Globus pallidus (tissue), 1 donor: ENCODE measurements at places on chromosomes 12 and 14.

DNA sequence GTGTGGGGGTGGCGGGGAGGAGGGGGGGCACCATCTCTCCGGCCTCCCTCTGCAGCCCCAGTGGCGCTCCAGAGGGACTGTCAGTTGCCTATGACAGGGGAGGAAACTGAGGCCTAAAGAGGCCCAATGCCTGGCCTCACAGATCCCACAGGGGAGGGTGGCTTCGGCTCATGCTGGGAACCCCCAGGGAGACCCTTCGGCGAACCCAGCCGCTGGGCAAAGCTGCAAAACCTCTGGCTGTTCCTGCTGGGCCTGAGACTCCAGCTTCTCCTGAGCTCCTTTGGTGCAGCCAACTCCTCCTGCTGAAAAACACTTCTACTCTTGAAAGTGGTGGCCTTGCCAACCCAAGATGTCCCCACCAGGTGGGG is 170.1 kb upstream of the RTL1 start:
- no peak for DNase-seq

DNA sequence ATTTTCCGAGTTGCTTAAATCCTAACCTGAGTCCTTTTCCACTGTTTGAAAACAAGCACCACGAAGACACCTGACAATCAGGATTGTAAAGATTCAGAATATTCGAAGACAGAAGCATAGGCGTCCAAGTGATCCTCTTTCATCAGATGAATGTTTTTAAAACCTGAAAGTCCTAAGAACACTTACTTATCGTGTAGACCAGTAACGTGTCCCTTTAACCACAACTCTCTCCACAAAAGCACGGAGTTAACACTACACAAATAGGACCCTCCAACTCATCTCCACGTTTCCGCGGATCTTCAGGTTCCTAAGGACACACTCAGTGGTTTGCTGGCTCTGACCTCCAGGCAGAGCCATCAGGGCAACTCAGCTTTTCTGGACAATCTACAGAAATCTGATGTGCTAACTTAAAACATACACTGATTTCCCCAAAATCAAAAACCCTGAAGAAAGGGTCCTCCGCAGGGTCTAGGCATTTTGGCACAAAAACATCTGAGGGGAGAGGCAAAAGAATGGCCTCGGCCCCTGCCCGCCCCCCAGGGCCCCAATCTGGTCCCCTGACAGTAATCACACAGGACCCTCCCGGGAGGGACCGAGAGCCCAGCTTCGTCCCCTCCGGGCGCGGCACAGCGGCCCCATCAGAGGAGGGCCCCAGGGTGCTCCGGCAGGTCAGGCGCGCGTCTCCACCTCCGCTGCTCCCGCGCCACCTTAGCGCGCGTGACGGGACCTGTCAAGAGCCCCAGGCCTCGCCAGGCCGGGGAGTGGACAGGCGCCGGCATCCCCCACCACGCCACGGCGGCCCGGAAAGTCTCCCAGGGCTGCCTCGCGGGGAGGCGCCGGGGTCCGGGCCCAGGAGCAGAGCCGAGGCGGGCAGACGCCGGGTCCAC is 925 bp downstream of the DICER1 start:
- no peak for DNase-seq

GRCh38 chr12:81570234-81570633 is 188.9 kb downstream of the PPFIA2 start:
- no peak for DNase-seq

DNA sequence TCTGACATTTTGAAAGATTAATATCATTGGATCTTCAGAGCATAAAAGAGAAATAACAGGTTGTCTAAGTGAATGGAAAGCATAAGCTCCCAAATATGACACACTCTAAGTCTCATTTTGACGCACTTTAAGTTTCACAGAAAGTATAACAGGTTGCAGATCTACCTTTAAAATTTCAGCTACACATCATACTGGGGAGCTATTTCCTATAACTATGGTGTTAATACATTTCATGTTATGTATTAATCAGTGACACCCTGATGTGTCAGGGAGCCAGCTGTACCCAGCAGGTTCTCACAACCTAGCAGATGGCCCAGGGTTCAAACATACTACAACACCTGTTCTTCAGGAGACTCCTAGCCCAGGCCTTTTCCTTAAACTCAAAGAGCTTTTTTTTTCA is 31.1 kb upstream of the TMX1 start:
- no peak for DNase-seq

DNA sequence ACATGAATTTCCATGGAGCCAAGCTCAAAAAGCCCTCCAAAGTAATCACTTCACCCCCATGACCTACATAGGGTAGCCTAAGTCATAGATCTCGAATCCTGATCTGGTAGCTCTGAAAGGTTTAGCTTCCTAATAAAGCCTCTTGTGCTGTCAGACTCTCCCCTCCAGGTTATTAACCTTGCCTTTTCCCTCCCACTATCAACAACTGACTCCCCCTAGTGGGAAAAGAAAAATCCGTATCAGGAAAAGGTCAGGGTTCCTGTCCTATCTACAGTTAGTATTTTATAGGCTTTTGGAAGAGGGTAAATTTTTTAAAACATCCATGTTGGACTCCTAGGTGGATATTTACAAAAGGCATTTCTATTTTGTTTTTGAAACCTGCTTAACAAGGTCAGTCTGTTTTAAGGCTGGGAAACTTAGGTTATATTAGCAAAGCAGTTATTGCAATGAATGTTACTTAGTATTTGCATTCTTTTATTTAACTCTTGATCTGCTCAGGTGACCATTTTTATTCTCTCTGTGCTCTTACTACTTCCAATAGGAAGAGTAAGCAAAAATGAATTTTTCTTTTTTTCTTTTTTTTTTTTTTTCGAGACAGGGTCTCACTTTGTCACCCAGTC is 8.0 kb downstream of the YY1 start:
- DNase-seq, result peak; percentile 34

DNA sequence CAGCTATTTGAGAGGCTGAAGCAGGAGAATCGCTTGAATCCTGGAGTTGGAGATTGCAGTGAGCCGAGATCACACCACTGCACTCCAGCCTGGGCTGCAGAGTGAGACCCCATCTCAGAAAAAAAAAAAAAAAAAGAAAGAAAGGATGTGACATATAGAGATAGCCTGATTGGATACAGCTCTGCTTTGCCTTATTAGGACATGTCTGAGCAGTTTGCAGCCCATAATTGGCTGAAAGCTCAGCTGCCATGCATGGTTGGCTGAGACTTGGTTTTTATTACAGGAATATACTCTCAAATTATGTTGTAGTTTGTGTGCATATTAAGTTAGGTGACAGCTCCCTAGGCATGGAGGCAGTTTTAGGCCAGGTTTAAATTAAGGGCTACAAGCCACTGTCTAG is 6.3 kb downstream of the TIGAR start:
- no peak for DNase-seq

- no peak for DNase-seq
Measured at GRCh38 chr12:25001311-25001710, 52.4 kb upstream of the BCAT1 start.

DNA sequence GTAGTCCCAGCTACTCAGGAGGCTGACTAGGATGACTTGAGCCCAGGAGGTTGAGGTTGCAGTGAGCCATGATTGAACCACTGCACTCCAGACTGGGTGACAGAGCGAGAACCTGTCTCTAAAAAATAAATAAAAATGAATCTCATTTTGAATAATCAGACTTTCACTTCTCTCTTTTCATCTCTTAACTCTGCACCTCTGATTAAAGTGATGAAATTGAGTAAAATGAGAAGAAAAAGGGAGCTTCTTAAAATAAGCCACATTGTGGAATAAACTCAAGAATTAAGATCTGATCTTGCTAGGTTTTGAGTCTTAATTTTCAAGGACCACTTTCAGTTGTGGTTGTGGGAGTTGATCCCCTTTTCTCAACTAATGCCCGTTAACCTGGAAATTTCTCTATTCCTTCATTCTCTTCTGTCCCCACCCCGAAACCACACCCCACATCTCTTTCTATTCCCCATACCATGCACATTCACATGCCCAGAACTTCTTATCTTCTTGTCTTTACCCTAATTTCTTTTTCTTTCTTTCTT is 70.9 kb upstream of the ETV6 start:
- DNase-seq, result no peak

DNA sequence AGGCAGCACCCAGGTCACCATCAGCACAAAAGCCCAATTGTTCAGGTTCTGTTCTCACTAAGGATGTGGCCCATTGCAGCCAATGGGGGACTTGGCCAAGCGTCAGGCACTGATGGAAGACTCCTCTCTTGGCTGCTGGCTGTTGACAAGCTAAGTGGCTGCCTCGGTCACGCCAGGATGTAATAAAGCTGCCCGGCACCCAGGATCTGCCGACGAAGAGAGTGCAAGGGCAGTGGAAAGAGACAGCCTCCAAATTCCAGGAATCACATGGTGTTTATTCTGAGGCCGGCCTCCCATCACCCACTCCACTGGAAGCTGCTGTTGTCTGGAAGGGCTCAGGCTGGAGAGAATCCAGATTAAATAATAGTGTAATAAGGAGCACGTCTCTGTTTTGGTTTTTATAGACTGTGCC is 451.8 kb upstream of the TBX3 start:
- DNase-seq, result peak; percentile 82

GRCh38 chr14:103516426-103517173 is 6.0 kb downstream of the CKB start:
- peak; percentile 29 for DNase-seq

DNA sequence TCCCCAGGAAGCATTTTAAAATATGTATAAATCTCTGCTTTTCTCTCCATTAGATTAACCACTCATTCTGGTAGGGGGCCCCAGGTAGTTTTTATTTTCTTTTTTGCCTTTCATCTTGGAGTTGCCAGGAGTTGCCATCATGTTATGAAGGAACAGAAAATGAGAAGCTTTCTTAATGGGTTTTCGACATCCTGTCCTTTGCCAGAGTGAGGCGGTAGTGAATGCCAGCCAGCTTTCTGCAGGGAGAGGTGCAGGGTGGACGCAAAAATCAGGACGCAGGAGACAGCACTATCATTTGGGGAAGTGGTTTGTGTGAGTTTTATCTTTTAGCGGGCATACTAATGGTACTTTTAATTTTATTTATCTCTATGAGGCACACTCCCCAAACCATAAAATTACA is 1.7 kb downstream of the RASSF8 start:
- DNase-seq, result peak; percentile 71

DNA sequence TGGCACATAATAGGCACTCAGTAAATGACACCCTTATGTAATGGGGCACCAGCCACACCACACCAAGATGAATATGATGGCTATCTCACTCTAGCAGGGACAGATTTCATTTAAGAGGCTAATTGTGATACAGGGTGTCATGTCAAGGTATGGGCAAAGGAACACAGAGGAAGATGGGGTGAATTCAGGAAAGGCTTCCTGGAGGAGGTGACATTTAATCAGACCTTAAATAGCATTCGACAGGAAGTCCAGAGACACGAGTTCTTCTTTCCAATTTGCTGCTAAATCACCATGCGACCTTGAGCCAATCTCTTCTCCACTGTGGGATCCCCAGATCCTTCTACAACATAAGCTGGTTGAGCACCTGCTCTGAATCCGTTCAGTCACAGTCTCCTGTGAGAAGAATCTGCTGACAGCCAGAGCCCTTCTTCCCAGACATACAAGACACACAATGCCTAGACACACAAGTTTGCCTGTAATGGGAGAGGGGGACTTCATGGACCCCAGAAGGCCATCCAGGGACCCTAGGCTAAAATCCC is 1.5 kb upstream of the DTX1 start:
- no peak for DNase-seq

- DNase-seq, result no peak
Measured at GRCh38 chr14:56004786-56005185, 113.4 kb upstream of the PELI2 start.

GRCh38 chr14:24235804-24236688 is 3.3 kb downstream of the GMPR2 start:
- no peak for DNase-seq

DNA sequence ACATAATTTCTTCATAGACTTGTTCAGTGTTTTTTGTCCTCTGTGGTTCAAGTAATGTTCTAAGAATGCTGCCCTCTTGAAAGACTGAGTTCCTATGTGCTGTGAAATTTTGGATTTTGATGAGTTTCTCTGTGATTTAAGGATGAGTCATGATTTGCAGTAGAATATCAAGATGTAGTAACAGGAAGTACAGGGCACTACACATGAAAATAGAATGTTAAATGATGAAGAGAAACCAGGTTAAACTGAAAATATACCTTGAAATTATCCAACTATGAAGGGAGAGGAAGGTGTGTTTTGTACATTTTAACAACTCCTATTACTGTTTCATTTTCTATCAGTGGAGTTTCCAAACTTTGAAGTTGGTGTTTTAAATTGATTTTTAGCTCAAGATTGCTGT is 4.8 kb downstream of the ELK3 start:
- DNase-seq, result no peak

GRCh38 chr14:84622357-84622756 is 907.6 kb upstream of the FLRT2 start:
- no peak for DNase-seq

GRCh38 chr12:102814691-102815367 is 102.2 kb downstream of the PAH start:
- no peak for DNase-seq

DNA sequence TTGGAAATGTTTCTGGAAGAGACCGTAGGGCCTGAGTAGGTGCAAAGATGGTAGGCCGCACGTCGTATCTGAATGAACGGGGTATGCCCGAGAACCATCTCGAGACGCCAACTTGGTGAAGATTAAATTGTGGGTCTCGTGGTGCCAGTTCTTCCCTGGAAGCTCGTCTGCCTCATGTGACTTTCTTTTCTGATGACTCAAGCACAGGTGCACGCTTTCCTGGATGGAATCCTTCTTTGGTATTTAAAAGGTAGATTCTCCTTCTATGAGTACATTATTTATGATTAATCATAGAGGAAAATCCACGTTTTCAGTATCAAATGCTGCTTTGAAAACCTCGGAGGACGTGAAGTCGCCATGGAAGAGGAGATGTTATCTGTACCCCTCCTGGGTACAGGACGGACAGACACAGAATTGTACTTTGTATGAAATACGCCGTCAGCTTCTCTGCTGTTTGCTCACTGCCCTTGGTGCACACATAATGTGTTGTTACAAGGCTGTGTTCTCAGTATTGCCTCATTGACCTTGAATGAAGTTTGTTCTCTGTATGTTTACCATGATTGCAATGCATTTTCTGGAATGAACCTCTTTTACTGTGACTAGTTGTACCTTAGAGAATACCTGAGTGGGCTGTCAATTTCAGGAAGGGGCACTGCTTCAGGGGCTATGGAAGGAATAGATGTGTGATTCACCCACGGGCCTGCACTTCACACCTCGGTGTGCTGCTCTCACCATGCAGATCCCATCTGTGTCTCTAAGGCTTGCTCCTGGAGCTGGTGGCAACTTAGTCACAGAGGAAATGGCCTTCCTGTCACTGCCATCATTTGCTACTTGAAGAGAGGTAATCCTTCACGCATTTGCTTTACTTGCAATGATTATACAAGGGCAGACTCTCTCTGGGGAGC is 137.3 kb upstream of the RTL1 start:
- DNase-seq, result no peak

- no peak for DNase-seq
Measured at GRCh38 chr12:16159571-16159970, 117.9 kb downstream of the SLC15A5 start.

GRCh38 chr12:86748894-86749293 is 492.7 kb upstream of the MGAT4C start:
- DNase-seq, result no peak
